Kidney tubule cell (primary cell): ENCODE measurements at places on chromosomes 6 and 20.

DNA sequence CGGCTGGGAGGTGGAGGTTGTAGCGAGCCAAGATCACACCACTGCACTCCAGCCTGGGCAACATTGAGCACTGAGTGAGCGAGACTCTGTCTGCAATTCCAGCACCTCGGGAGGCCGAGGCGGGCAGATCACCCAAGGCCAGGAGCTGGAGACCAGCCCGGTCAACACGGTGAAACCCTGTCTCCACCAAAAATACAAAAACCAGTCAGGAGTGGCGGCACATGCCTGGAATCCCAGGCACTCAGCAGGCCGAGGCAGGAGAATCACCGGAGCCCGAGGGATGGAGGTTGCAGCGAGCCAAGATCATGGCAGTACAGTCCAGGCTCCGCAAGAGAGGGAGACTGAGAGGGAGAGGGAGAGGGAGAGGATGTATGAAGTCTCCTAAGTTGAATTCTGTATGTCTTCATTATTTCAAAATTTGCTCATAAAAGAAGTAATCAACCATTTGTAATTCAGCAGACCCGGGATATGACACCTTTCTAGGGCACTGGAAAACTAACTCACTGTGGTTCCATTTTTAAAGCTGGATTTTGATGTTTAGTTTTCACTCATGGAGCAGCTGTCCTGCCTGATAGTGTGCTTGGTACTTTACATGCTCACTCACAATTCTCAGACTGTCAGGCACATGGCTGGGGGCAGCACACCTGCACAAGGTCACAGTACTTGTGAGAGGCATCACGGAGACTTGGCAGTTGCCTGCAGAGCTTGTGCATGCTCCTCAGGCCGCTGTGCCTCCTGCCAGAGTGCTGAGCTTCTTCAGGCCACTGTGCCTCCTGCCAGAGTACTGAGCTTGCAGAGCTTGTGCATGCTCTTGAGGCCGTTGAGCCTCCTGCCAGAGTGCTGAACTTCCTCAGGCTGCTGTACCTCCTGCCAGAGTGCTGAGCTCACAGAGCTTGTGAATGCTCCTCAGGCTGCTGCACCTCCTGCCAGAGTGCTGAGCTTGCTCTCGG, 106.2 kb downstream of the ERMARD start:
- DNase-seq: no peak

DNA sequence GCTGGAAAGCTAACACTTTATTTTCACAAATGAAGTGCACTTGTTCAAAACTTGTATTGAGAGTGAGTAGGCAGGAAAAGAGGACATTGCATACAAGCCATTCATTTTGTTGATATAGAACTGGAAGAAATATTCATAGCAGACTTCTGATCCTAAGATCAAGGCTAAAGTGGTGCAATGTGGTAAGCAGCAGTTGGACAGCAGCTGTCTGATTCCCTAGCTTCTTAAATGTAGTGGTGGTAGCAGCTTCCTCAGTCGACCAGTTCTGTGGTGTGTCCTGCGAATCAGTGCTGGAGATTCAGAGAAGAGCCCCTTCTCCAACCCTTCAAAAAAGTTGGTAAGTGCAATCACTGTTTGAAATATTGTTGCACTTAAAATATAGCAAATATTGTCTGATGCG, 281.7 kb upstream of the GJE1 start:
- DNase-seq: no peak

GRCh38 chr6:111843347-111844147, 29.7 kb downstream of the FYN start:
- DNase-seq: no peak

GRCh38 chr6:11804701-11805100, 26.1 kb upstream of the ADTRP start:
- peak; percentile 20 for DNase-seq

DNA sequence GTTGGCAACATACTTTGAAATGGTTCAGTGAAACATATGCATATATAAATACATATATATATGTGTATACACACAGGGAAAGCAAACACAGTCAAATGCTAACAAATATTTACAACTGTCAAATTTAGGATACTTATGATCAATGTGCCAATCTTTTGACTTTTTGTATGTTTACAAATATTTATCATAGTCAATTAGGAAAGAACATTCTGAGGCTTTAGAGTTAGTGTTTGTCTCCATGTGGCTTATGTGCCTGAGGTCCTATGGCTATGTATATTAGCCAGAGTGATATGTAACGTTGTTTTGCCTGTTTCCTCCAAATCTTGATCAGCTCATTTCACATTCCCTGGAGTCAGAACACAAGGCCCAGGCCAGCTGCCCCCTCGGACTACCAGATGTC, 126.5 kb upstream of the MAN1A1 start:
- DNase-seq: no peak

DNA sequence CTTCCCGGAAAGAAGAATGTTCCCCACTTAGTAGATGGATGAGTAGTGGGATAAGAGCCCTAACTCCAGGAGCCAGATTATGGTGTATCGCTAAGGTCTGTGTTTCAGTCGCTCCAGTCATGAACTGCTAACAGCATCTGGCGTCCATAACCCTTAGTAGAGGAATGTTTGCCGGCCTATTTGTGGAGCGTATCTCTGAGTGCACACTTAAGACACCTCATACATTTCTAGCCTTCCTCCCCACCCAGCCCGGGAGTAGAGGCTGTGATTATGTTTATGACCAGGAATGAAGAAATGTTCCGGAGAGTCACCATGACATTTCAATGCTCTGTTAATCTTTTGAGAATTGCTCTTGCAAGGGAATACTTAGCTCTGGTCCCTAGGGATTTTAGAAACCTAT, 251.1 kb upstream of the SOX4 start:
- DNase-seq: no peak

- DNase-seq: no peak
These were observed 23.3 kb upstream of the CST1 start for GRCh38 chr20:23774081-23774480.

DNA sequence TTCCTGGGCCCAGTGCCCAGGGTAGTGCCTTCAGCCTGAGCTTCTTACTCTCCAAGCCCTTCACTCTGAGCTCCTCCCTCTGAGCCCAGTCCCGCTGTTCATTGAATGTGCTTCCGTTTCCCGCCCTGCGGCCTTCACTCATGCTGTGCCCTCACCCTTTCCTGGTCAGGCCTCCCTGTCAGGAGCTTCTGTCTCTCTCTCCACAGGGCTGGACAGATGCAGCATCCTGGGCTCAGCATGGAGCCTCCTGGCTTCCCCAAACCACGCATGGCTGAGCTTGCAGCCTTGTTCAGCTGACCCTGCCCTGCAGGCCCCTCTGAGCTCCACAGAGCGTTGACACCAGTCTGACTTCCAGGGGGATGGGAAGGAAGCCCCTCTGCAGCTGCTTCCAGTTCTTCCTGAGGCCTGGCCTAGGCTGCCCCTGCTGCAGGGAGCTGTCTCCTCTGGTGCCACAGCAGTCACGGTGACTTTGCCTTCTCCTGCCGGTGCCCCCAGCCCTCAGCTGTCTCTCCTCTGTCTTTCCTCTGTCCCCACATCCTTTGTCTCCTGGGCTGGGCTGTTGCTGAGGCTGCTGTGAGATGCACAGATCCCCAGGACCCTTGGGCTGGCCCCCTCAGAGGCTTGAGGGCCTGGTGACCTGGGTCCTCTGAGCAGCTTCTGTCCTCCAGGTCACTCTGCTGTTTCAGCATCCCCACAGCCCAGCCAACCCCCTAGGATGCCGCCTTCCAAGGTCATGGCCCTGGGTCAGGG, 7.9 kb upstream of the MYT1 start:
- no peak for DNase-seq

DNA sequence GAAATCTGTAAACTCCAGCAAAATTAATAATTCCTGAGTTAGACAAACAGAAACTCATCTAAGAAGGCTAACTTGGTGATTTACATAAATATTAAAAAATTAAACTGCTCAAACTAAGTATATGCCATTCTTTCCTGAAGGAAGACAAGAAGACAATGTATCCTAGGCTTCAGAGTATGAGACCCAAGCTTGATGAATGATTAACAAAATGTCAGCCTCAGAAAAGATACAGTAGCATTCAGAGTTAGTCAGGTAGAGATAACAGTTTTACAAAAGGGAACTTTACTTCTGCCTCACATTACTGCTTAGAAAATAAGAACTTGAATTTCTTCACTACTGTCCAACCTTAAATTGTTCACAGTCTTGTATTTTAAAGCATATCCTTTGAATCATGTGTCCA, 12.0 kb downstream of the CSNK2A1 start:
- DNase-seq: peak; percentile 60

- peak; percentile 78 for DNase-seq
These were observed 334.1 kb downstream of the COL12A1 start for GRCh38 chr6:74871757-74872156.

- no peak for DNase-seq
These were observed 1.7 kb downstream of the SLC22A23 start for GRCh38 chr6:3455147-3455568.

GRCh38 chr6:45987856-45988255, 27.8 kb downstream of the CLIC5 start:
- DNase-seq: peak; percentile 4

DNA sequence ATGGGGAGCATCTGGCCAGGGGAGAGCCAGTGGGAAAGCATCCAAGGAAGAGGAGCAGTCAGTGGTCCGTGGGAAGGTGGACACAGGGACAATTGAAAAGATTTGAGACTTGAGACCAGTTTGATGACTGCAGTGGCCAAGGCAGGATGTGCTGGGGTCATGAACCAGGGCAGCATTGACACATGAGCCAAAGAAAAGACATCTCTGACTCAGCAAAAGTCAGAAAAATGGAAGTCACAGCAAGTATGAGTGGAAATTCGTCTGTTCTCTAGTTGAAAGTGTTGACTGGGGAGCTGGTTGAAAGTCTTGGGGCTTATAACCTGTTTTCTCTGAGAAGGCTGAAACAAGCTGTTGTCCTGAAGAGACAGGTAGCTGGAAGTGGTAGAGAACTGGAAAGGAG, 31.3 kb downstream of the RAB22A start:
- DNase-seq: peak; percentile 44

DNA sequence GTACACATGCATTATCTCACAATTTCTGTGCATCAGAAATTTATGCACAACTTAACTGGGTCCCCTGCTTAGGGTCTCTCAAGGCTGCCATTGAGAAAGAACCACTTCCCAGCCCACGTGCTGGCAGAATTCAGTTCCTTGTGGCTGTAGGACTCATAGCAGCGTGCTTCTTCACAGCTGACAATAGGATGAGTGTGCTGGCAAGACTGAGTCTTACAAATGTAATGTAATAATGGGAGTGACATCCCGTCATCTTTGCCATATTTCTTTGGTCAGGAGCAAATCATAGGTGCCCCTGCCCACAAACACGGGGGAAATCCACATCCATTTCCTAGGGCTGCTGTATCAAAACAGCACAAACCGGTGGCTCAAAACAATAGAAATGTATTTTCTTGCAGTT, 77.4 kb downstream of the FIG4 start:
- no peak for DNase-seq

DNA sequence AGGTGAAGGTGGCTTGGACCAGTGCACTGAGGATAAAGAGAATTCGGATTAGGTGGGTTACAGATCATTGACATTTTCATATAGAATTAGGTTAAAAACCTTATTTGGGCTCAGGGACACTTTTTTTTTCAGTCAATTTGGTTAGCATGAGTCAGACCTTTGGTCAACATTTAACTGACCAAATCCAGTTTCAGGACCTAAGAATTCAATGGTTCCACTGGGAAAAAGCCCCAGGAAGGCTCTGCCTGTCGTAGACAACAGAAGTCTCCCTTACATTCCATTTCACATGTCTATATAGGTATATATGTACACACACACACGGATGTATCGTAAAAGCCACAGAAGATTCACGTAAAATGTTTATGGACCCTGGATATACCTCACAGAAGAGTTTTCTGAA, 184.2 kb upstream of the RREB1 start:
- DNase-seq: peak; percentile 18

GRCh38 chr20:34527016-34527415, 10.8 kb downstream of the DYNLRB1 start:
- no peak for DNase-seq

- no peak for DNase-seq
These were observed 668.7 kb upstream of the SLC35B3 start for GRCh38 chr6:9103876-9104521.

GRCh38 chr6:21886542-21887151, 293.1 kb downstream of the SOX4 start:
- peak; percentile 97 for DNase-seq

DNA sequence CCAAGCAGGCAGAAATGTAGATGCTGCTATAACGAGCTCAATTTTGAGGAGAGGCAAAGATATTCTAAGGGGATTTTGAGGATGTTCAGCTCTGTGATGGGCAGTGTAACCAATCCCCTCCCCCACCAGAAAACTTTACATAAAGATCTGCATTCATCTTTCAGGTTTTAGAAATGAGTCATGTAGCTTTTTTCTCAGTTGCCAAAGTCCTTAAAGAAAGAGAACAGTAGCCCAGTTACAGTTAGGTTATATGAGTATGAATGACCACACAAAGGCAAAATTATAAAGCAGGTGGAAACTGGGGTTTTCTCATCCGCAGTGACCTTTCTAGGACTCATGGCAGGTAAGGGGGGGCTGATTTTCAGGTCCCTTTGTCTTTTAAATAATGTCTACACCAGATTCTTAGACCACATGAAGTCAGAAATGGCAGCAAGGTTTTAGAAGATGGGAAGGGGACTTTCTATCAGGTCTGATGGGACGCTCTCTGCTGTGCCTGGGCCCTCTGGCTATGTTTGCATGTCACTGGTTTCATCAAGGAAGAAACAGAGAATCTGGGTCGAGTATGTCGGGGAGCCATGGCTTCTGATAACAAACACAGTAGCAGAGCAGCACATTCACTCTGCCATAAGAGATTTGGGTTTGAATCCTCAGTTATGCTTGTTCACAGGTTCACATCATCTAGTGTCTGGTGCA, 94.7 kb downstream of the CLIC5 start:
- no peak for DNase-seq

- DNase-seq: peak; percentile 2
These were observed 263.1 kb upstream of the ZFP64 start for GRCh38 chr20:52454660-52455059.

- DNase-seq: no peak
These were observed 127.5 kb downstream of the SYCP2 start for GRCh38 chr20:59805786-59806577.

- DNase-seq: peak; percentile 9
These were observed 215.0 kb upstream of the RIN2 start for GRCh38 chr20:19543101-19543500.

DNA sequence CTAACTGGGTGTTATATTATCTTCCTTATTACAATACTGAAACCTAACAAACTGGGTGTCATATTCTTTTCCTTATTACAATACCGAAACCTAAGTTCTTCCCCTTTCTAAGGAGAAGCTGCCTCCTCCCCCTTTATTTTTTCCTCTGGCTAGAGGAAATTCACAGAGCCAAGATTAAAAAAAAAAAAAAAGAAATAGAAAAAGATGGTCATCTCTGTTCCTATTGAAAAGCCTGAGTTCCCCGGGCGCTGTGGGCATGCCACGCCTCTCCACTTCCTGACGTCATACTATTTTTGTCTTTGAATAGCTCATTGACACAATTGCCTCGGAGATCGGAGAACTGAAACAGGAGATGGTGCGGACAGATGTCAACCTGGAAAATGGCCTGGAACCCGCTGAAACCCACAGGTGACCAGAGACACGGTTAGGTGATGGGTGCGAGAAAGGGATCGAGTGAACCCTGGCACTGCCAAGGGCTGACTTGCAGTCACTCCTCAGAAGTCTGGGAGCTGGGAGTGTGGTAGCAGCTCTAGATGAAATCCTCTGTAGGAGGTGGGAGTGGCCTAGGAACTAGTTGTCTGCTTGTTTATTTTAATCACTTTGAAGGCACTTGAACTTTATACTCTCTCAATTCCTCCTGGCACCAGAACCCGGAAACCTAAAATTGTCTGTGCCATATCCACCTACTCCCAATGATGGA, 82.2 kb upstream of the NAA20 start:
- peak; percentile 19 for DNase-seq
